Nephron progenitor cell (in vitro differentiated cells): ENCODE measurements at places on chromosomes 12 and 14.

DNA sequence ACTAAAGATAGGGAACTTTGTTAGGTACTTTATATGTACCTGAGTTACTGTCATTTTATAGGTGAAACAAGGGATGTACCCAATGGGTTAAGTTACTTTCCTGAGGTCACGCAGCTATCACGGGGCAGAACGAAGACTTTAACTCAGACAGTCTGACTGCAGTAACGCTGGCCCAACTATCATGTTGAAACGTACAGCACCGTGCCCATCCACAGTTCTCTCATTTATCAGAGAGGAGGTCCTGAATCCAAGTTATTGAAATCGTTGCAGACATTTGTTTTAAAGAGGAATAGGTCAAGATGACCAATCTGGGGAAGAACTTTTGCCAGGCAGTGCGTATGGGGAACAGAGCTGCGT lies 587 bp upstream of the C12orf75 start:
- no peak for DNase-seq

DNA sequence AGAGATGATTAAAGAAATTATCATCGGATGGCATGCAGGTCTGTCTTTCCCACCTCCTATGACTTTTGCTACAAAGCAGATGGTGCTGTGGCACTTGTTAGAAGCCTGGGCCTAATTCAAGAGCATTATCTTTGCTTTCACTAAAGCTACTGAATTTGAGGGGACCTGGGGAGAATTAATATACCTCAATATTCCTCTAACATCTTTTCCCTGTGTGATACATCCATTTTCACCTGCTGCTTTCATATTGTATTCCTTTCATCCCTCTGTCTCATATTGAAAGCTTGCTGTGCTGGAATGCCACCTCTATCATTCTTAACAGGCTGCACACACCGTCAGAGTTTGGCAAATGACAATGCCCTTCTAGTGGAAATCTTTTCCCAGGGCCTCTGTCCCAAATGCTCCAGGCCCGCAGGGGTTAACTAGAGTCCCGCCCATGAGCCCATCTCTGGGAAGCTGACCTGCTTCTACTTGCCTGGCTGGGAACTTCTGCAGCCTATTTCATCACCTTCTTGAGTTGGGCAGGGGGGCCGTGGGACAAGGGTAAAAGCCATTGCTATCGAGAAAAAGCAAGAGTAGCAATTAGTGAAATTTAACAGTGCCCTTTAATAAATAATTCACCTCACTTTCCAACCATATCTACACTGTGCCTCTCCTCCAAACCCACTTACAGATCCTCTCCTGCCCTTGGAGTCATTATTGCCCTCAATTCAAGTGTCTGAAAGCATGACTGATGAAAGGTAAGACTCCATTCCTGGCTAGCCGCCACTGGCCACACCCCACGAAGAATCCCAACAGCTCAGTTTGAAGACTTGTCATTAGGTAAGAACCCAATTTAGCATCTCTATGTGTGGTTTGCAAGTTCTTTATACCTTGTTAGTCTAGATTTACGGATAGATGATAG lies 126.7 kb upstream of the BTG1 start:
- DNase-seq: no peak

GRCh38 chr12:105227879-105228278 lies 8.1 kb downstream of the APPL2 start:
- DNase-seq: no peak

- no peak for DNase-seq
Observed at GRCh38 chr14:38989922-38990546, 113.0 kb downstream of the SEC23A start.

DNA sequence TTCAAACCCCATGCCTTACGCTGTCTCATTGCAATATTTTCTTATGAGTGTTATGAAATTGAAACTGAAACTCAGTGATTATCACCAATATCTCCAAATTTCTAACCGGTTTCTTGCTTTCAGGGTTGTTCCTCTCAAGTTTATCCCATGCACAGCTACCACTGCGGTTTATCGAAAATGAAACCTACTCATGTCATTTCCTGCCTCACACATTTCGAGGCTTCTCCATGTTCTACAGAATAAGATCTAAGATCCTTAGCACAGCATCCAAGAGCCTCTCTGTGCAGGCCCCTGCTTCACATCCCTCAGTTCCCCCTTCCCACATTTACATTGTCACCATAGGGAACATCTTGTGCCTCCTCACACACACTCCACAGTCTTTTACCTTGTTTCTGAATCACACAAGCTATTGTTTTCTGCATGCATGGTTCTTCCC lies 45.5 kb upstream of the FAR2 start:
- no peak for DNase-seq
